AG10803 (cell line): ENCODE measurements at places on chromosomes 5 and 9.

DNA sequence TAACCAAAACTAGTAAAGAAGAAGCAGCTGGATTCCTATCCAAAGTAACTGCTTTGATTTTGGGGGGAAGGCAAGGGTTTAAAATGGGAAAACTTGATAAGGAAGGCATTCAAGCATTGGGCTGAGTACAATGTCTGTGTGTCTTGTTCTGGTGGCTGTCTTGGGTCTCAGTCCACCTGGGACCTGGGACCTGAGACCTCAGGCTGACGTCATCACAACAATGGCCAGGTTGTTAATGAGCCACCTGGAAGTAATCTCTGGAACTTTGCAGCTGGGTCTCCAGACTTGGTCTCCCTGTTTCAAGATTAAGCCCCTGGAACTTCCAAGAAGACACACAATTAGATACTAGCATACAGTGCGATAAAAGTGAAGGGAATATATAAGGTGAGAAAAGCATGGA is 157.5 kb downstream of the PIK3R1 start:
- no peak for DNase-seq

DNA sequence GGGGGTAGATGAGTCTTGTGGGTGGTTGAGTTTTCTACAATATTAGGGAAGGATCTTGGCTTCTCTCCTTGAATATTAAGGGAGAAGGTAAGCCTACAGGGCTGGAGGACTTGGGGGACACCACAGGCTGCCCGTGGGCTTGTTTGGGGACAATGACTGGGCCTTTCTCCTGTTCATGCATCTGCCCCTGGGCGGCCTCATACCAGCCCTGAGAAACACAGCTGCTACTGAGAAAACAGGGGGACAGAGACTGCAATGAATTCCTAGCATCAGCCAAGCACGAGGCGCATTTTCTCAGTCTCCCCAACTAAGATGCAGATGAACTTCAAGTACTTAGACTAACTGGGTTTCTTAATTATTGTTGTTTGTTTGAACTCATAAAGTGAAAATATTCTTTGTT is 24.6 kb downstream of the C5orf58 start:
- no peak for DNase-seq

- DNase-seq: no peak
Observed at GRCh38 chr5:2840372-2840915, 89.0 kb upstream of the IRX2 start.

GRCh38 chr9:113154471-113154870 is 3.7 kb downstream of the SLC31A2 start:
- peak; percentile 58 for DNase-seq

- no peak for DNase-seq
Observed at GRCh38 chr5:40666657-40667056, 13.1 kb upstream of the PTGER4 start.

DNA sequence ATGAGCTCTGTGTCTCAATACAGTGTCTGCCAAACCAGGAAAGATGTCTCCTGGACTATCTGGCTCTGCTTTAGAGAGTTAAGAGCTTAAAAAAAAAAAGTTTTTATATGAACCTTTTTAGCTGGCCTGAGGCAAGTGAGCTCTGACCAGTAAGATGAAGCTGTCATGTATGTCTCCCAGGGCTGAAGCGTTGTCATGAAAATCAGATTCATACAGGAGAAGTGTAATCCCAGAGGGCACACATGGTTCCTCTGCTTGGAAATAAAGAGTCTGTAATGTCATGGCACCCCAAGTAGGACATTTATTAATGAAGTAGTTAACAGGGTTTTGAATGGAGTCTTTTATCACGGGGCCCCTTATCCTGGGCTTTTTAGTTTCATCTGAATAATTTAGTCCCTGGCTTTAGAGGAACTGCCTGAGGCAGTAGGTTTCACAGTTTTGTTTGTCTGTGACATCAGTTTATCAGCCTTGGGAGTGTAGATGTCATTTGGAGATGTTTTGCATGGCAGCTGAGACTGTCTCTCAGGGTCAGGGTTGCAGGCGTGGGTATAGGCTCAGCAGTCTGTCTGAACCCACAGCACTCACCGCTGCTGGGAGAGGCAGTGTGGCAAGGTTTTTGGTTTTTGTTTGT is 223.3 kb downstream of the DIRAS2 start:
- no peak for DNase-seq
